ENCODE measurements at places on chromosomes 1 and 21. TPM values are rescaled to one million over a fixed set of nuclear protein-coding genes. Genes with fewer than 3 reads are reported as not detected.
A peak's percentile ranks its signal among the peaks of the same experiment; 100 is the strongest.

The AK5 gene
- total RNA-seq = not detected

The MROH9 gene
- total RNA-seq = not detected

DNA sequence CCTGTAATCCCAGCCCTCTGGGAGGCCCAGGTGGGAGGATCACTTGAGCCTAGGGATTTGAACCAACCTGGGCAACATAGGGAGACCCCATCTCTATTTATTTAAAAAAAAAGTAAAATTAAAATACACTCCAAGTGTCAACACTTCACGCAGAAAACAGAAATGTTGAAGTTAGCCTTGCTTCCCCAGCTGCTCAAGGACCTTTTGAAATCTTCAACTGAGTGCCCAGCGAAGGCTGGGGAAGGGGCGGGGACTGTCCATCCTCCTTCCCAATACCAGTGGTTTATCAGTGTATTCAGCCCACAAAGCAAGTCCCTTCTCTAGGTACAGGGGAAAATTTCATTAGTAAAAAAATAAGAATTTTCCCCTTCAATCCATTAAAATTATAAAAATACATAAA, 2.2 kb upstream of the DNAJC28 start:
- peak overlapping the region; percentile 51 for H3K4me3 ChIP-seq
- no peaks in the 10 kb centered on the region for H3K36me3 ChIP-seq
- H3K4me1 ChIP-seq = peaks cover 9% of the 10 kb centered on the region
- no peak overlapping the region for H3K27ac ChIP-seq
- peaks cover 12% of the 10 kb centered on the region for H3K27me3 ChIP-seq

DNA sequence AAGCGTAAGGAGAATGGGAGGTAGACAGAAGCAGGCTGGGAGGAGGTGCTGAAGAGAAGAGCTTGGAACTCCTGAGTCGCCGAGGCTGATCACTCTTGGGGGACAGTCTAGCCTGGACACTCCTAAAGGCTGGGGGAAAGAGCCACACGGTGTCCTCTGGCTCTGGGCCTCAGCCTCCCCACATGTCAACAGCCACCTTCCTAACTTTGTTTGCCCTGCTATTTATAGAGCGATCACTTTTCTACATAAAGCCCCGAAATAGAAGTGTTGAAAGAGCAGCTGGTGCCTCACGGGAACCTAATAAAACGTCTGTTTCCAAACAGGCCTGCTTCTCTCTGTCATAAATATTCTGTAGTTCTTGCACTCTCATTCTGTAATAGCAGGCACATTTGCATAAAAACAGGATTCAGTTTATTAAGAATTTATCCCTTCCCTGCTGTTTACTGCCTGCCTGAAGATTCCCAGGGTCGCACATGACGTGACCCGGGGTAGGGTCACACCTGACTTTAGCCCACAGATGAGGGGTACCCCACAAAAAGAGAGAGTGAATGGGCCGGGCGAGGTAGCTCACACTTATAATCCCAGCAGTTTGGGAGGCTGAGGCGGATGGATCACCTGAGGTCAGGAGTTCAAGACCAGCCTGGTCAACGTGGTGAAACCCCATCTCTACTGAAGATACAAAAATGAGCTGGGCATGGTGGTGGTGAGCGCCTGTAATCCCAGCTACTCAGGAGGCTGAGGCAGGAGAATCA, 212.5 kb downstream of the TOMM20 start:
- DNase-seq = no peak
- H3K27ac ChIP-seq = no peak overlapping the region
- peaks cover 17% of the 10 kb centered on the region for H3K4me1 ChIP-seq
- H3K27me3 ChIP-seq = no peaks in the 10 kb centered on the region
- no peak overlapping the region for H3K4me3 ChIP-seq
- H3K36me3 ChIP-seq = no peaks in the 10 kb centered on the region

DNA sequence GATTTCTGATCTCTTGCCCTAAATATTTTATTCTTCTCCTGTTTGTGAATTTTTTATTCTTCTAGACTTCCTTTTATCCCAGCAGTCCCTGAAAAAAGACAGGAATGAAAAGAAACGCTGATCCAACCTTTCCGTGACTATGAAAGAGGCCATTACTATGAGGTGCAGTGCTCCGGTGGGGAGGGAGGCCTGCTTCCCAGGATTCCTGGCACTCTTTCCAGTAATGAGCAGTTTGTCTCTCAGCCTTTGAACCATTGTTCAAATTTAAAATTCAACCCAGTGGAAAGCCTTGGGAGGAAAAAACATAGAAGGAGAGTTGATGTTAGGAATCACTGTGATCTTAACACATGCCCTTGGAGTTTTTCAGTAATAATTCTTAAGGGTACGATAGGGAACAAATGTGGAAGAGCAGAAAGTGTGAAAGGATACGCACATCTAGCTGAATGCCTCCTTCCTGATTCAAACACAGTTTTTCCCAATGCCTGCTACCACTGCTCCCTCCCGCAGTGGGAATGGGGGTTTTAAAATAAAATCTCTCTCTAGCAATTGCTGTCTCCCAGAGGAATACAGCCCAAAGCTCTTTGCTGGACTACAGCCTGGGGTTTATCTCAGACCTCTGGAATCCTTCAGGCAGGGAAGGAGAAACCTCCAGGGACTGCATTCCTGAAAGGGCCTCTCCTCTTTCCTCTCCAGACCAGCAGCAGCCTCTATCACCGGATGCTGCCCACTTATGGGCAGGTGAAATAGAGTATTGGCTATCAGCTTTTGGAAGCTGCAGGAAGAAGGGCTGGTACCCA, 6.1 kb downstream of the IER5 start:
- no peak for DNase-seq
- H3K27me3 ChIP-seq = no peaks in the 10 kb centered on the region
- H3K27ac ChIP-seq = no peak overlapping the region
- H3K4me1 ChIP-seq = peaks cover 62% of the 10 kb centered on the region
- H3K4me3 ChIP-seq = no peak overlapping the region
- H3K36me3 ChIP-seq = peaks cover 64% of the 10 kb centered on the region

The WNT4 gene
- total RNA-seq = not detected

GRCh38 chr21:33069994-33070743, at the start of gene OLIG1:
TSS of gene OLIG1 (plus strand) at chr21:33070141. CDS start at chr21:33070247, 106 bp downstream.
- peak; percentile 16 for DNase-seq
- H3K36me3 ChIP-seq = no peaks in the 10 kb centered on the region
- peaks cover 13% of the 10 kb centered on the region for H3K4me1 ChIP-seq
- H3K27ac ChIP-seq = no peak within 1 kb of the TSS
- H3K4me3 ChIP-seq = peak within 1 kb of the TSS; percentile 67

DNA sequence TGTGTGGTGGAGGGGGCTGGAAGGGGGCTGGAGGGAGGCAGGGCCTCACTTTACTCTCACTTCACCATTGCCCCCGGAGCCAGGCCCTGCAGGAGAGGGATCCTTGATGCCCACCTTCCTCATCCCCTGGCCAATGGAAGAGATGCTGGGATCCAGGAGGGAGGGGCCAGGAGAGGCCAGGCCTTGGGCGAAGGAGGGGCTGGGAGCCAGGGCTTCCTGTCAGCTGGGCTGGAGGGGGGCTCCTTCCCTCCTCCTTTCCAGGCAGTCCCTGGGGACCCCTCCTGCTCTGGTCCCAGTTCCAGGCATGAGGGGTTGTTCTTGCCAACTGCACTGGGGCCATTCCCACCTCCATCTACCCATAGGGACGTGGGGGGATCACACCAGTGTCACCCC, 5.7 kb downstream of the AHDC1 start:
- no peak overlapping the region for H3K4me3 ChIP-seq
- no peaks in the 10 kb centered on the region for H3K27me3 ChIP-seq
- H3K4me1 ChIP-seq = peaks cover 37% of the 10 kb centered on the region
- H3K36me3 ChIP-seq = no peaks in the 10 kb centered on the region
- H3K27ac ChIP-seq = no peak overlapping the region
- no peak for DNase-seq

- no peak overlapping the region for H3K4me3 ChIP-seq
- DNase-seq = no peak
- no peaks in the 10 kb centered on the region for H3K27me3 ChIP-seq
- H3K4me1 ChIP-seq = peaks cover 18% of the 10 kb centered on the region
Measured at GRCh38 chr1:55140137-55140536, 75.0 kb downstream of the USP24 start.

The SLC6A17 gene
- 0.46 TPM for total RNA-seq

- peaks cover 4% of the 10 kb centered on the region for H3K36me3 ChIP-seq
- H3K27me3 ChIP-seq = no peaks in the 10 kb centered on the region
- peak overlapping the region; percentile 98 for H3K27ac ChIP-seq
- peaks cover 34% of the 10 kb centered on the region for H3K4me1 ChIP-seq
- no peak for DNase-seq
Measured at GRCh38 chr1:63523738-63524137, 413 bp downstream of the EFCAB7 start.

GRCh38 chr1:81982523-81982922, 181.8 kb downstream of the ADGRL2 start:
- DNase-seq = no peak
- no peak overlapping the region for H3K4me3 ChIP-seq
- no peaks in the 10 kb centered on the region for H3K27me3 ChIP-seq
- no peaks in the 10 kb centered on the region for H3K36me3 ChIP-seq
- no peak overlapping the region for H3K27ac ChIP-seq
- H3K4me1 ChIP-seq = no peaks in the 10 kb centered on the region

GRCh38 chr1:177311111-177311510, 140.4 kb downstream of the BRINP2 start:
- no peak for DNase-seq
- H3K27ac ChIP-seq = no peak overlapping the region
- H3K27me3 ChIP-seq = no peaks in the 10 kb centered on the region
- no peaks in the 10 kb centered on the region for H3K36me3 ChIP-seq
- H3K4me3 ChIP-seq = no peak overlapping the region

GRCh38 chr1:109388208-109388711, 9.5 kb downstream of the SORT1 start:
- no peaks in the 10 kb centered on the region for H3K36me3 ChIP-seq
- peaks cover 11% of the 10 kb centered on the region for H3K27me3 ChIP-seq
- H3K4me3 ChIP-seq = no peak overlapping the region
- no peak overlapping the region for H3K27ac ChIP-seq
- no peak for DNase-seq
- H3K4me1 ChIP-seq = peaks cover 30% of the 10 kb centered on the region

The SPATA46 gene
- total RNA-seq = not detected
